ENCODE measurements at places on chromosomes 16 and 17.

- DNase-seq, result no peak
Measured at GRCh38 chr17:73609758-73610157, 34.5 kb downstream of the SDK2 start.

DNA sequence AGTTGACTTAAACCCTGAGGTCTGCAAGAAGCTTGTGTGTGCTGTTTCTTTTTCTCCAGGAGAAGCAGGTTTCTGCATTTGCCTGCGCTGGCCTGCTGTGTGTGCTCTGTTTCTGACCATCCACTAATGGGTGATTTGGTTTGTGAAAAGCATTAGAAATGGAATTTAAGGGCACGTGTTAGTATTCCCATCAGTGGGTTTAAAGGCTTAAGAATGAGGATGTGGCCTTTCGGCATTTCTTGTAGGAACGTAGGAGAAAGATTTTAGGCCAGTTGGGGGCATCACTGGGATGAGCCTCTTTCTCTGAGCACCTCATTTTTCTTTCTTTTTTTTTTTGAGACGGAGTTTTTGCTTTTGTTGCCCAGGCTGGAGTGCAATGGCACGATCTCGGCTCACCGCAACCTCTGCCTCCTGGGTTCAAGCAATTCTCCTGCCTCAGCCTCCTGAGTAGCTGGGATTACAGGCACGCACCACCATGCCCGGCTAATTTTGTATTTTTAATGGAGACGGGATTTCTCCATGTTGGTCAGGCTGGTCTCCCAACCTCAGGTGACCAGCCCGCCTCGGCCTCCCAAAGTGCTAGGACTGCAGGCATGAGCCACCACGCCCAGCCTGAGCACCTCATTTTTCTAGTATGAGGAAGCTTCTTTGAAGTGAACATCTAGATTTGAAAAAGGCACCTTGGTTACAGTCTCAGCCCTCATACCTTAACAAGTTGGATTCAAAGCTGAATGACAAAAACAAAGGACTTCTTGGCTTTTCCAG is 110.3 kb downstream of the BANP start:
- DNase-seq, result no peak

DNA sequence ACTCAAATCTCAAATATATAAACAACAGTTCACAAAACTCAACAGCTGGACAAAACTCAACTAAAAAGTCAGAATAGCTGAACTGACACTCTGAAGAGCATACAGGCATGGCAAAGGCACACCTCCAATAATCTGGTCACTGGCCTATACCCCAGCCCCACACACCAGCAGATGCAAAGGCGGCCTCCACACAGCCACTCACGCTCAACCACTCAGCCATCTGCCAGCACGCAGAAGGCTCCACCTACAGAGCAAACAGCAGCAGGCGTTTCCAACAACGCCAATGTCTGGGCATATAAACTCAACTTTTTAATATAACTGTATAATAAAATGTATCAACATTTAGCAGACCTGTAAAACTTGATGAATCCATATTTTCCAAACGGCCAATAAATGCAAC is 17.2 kb downstream of the USP7 start:
- DNase-seq, result no peak

- no peak for DNase-seq
Measured at GRCh38 chr16:30569746-30570635, 1.5 kb downstream of the ZNF688 start.

- no peak for DNase-seq
Measured at GRCh38 chr16:86896976-86897375, 318.6 kb downstream of the FOXL1 start.

GRCh38 chr16:23554536-23554935 is 2.6 kb downstream of the EARS2 start:
- no peak for DNase-seq

- no peak for DNase-seq
Measured at GRCh38 chr16:58222532-58223316, 24.8 kb upstream of the CSNK2A2 start.

DNA sequence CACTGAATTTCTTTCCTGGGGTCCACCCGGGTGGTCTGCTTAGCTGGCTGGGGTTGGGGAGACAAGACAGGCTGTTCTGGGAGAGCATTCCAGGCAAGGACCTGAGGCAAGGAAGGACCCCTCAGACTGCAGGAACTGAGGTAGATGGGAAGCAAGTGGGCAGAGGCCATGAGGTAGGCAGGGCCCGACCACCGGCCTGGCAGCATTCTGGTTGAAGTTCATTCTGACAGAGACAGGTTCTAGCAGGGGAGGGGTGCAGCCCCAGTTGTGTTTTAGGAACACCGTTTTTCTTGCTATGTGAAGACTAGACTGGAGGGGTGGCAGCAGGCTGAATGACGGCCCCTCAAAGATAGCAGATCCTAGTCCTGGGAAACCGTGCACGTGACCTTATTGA is 17.5 kb downstream of the B9D1 start:
- DNase-seq, result no peak

- DNase-seq, result no peak
Measured at GRCh38 chr16:69324013-69324531, 6.3 kb downstream of the PDF start.

- peak; percentile 22 for DNase-seq
Measured at GRCh38 chr16:25691519-25692091, at the start of gene HS3ST4. TSS of gene HS3ST4 (plus strand) at chr16:25691959.

DNA sequence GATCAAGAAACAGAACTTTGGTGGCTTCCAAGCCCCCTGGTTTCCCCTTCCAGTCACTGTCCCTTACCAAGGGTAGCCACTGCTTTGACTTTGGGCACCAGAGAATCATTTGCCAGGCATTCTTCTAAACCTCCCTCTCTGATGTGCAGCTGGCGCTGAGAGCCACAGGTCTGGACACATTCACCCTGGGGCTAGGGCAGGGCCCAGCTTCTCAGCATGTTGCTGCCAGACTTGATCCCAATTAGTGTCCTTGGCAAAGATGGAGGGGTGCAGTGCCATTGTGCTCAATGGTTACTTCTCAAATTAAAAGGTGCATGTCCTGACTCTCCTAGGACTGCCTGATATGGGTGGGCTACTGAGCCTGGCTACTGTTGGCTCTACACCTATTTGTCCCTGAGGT is 7.6 kb upstream of the SLC47A2 start:
- DNase-seq, result no peak

GRCh38 chr16:83733301-83733700 is 74.5 kb upstream of the HSBP1 start:
- DNase-seq, result no peak

DNA sequence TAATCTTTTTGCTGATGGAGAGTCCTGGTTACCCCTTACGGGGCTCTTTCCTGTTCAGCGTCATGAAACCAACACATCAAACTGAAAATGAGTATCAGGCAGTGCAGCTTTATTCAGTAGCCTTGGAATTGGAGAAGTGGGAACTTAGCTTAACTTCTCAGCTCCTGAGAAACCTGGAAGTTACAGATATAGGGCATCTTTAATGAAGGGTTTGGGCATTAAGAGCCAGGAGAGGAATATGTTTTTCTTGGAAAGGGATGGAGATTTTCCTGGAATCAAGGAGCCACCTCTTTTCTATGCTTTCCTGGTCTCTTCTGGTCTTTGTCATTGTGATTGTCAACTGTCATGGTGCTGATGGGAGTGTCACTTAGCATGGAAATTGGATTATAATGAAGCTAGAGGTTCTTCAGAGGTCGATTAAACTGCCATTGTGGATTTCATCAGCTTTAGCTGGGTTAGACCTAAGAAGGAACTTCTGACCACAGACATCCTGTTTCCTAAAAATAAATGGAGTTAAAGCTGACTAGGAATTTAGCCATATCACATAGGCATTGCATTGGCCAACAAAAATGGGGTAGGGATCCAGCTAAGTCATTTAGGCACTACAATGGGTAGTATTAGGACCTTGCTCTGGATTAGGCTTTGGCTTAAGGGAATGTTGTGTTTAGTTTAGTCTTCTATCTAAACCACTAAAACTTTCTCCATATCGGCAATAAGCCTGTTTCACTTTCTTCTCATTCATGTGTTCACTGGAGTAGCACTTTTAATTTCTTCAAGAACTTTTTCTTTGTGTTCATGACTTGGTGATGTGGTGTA is 186.4 kb downstream of the BCAS3 start:
- no peak for DNase-seq

- DNase-seq, result no peak
Measured at GRCh38 chr16:46976550-46976949, 3.1 kb upstream of the DNAJA2 start.

DNA sequence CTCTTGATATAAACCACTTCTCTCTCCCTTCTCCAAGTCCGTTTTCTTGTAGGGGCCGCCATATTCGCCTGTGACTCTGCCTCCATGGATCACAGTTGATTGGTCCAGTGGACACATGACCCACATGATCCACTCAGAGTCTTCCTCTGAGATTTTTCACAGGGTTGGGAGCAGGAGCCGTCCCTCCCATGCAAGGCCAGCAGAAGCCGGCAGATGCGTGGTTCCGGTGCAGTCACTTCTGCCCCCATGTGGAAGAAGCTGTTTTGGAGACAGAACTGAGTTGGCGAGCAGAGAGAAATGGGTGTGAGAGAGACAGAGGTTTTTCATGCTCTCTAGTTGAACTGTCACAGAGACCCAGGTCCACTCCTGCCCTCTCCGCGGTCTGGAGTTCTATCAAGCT is 83.3 kb downstream of the C16orf95 start:
- DNase-seq, result no peak

- no peak for DNase-seq
Measured at GRCh38 chr17:39486242-39486641, 25.0 kb downstream of the CDK12 start.

GRCh38 chr17:43579566-43580140 is 33.5 kb upstream of the ETV4 start:
- DNase-seq, result no peak

GRCh38 chr17:12987120-12987519 is 30.7 kb downstream of the ELAC2 start:
- DNase-seq, result no peak

GRCh38 chr17:19873346-19873745 is 5.6 kb upstream of the ULK2 start:
- no peak for DNase-seq

- no peak for DNase-seq
Measured at GRCh38 chr16:47311738-47312505, 148.9 kb downstream of the ITFG1 start.

GRCh38 chr16:86854058-86854621 is 275.8 kb downstream of the FOXL1 start:
- DNase-seq, result no peak

DNA sequence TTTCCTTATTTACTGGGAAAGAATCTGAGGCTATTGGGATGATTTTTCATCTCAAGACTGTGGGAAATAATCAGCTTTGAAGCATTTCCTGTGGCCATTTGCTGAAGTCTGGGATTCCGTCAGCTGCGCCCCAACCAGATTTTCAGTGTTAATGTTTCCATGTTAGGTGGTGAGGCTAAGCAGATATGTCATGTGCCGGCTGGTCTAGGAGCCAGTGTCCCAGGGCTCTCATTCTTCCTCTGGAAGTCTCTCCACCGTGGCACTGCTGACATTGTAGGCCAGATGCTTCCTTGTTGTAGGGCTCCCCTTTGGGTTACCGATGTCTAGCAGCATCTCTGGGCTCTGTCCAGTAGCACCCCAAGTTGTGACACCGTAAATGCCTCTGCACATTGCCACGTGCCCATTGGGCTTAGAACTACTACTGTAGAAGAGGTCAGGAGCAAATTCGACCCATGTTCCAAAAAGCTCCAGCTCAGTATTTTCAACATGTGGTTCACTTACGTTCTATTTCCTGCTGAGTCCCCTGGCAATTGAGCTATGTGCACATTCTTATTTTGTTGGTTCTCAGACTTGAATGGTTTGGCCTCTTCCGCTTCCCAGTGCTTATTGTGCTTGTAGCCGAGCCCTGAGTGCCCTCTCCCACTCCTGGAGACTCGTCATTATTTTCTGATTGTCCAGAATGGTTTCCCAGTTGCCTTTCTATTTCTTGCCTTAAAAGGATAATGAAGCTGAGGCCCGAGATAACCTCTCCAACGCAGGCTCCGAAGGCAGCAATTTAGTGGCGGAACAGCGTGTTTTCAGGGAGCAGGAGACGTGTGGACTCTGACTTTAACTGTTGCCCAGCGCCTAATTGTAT is 82.2 kb downstream of the SPECC1 start:
- no peak for DNase-seq

DNA sequence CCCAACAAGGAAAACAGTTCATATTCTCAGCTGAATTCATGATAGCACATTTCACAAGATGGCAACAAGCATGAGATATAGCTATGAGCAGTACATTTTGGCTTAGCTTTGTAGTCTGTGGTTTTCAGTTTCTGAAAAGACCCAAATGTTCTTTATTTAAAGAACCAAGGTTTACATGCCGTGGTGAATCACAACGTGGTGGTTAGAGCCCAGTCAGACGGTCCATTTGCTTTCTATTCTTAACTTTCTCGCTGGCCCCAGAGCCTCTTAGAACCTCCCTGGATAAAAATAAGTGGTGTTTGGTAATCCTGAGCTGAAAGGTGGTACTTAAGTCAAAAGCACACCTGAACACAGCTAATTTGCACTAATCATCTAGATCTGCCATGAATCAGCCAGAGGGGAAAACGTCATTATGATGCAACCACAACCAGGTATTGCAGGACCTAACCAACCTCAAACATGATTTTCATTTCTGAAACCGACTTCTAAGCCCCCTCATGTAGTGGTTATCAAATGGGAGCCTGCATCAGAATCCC is 18.6 kb upstream of the HAPSTR1 start:
- no peak for DNase-seq

DNA sequence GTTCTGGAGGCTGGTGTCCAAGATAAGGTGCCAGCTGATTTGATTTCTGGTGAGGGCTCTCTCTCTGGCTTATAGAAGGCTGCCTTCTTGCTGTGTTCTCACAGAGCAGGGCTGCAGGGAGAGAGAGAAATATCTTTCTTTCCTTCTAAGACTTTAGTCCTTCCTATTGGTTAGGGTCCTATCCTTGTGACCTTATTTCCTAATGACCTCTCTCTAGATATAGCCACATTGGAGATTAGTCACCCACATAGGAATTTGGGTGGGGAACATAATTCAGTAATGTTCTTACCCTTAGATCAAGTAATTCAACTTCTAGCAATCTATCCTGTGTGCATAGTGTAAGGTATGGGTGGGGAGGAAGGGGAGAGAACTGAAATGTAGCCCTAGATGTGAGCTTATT is 18.0 kb upstream of the ABCA5 start:
- no peak for DNase-seq

- no peak for DNase-seq
Measured at GRCh38 chr17:75406222-75406615, 741 bp upstream of the GRB2 start.

GRCh38 chr17:81518113-81518784 is 5.7 kb upstream of the ACTG1 start:
- DNase-seq, result no peak

- DNase-seq, result no peak
Measured at GRCh38 chr17:9251273-9251672, 230.0 kb downstream of the NTN1 start.

DNA sequence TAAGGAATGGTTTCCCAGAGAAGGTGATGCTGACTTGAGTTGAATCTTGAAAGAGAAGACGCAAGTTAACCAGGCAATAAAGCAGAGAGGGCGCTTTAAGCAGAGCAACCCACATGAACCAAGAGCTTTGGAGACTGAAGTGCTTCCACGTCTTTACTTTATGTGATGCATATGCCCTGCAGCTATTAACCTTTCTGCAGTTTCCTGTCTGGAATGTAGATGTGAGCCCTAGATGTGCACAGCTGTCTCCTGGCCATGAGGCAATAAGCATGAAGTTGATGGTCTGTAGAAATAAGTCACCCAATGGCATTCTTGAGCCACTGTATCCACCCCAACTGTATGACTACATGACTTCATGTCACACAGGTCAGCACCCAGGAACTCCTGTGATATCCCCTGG is 5.7 kb upstream of the CHST4 start:
- DNase-seq, result no peak
